ENCODE measurements at places on chromosomes 5 and 9.

DNA sequence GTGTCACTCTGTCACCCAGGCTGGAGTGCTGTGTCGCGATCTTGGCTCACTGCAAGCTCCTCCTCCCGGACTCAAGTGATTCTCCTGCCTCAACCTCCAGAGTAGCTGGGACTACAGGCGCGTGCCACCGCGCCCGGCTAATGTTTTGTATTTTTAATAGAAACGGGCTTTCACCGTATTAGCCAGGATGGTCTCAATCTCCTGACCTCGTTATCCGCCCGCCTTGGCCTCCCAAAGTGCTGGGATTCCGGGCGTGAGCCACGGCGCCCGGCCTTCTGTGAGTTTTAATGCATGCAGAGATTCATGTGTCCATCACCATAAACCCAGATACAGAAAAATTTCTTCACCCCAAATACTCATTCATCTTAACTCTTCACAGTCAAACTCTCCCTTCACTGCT, 1046.7 kb downstream of the CDH9 start:
- no peaks in the 10 kb centered on the region for H3K4me1 ChIP-seq
- DNase-seq: no peak
- no peaks in the 10 kb centered on the region for H3K36me3 ChIP-seq
- H3K27ac ChIP-seq: no peak overlapping the region

DNA sequence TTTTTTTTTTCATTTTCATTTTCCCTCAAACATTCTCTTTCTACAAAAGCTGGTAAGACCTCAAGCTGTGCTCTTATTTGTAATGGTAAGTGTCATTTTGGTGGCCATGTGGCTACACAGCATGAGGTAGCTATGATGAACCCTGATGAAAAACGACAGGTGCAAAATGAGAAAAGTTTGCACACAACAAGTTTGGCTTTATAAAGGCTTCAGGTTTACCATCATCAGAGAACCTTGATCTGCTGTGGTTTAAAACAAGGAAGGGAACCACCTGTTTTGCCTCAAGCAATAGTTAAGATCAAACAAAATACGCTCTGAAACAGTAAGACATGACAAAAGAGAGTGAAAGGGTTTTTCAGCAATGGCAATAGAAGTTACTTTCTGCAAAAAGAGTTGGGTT, 1124.6 kb upstream of the ACO1 start:
- H3K27ac ChIP-seq: no peak overlapping the region
- H3K36me3 ChIP-seq: no peaks in the 10 kb centered on the region
- no peak for DNase-seq
- H3K4me1 ChIP-seq: no peaks in the 10 kb centered on the region
- no peak overlapping the region for H3K4me3 ChIP-seq

- H3K4me3 ChIP-seq: peak overlapping the region; percentile 60
- peak overlapping the region; percentile 74 for H3K27ac ChIP-seq
- H3K36me3 ChIP-seq: peaks cover 20% of the 10 kb centered on the region
- H3K27me3 ChIP-seq: no peaks in the 10 kb centered on the region
These were observed 1.5 kb downstream of the CTNNA1 start for GRCh38 chr5:138754699-138755057.

GRCh38 chr9:133367778-133368177, 8.1 kb downstream of the SURF4 start:
- DNase-seq: no peak
- no peaks in the 10 kb centered on the region for H3K27me3 ChIP-seq
- H3K4me3 ChIP-seq: no peak overlapping the region
- H3K27ac ChIP-seq: no peak overlapping the region

GRCh38 chr5:179603308-179603707, 20.2 kb downstream of the HNRNPH1 start:
- no peaks in the 10 kb centered on the region for H3K27me3 ChIP-seq
- H3K4me1 ChIP-seq: no peaks in the 10 kb centered on the region
- H3K4me3 ChIP-seq: no peak overlapping the region

GRCh38 chr9:114369216-114370130, 18.3 kb downstream of the AKNA start:
- no peak overlapping the region for H3K27ac ChIP-seq
- H3K4me1 ChIP-seq: peaks cover 26% of the 10 kb centered on the region

DNA sequence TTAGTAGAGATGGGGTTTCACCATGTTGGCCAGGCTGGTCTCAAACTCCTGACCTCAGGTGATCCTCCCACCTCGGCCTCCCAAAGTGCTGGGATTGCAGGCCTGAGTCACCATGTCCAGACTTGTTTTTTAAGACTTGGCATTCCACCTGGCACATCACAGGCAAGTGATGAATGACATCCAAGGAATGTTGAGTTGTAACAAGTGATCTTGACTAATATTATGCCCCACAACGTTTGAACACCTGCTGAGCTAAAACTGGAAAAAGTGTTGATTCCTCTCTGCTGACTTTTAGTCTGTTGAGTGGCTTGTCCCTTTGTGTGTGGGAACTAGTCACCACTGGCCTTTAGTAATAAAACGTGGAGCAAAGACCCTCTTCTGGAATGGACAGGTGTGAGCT, 54.6 kb downstream of the SUB1 start:
- H3K27ac ChIP-seq: no peak overlapping the region
- peaks cover 22% of the 10 kb centered on the region for H3K4me1 ChIP-seq
- no peak overlapping the region for H3K4me3 ChIP-seq
- H3K27me3 ChIP-seq: no peaks in the 10 kb centered on the region

GRCh38 chr9:133534346-133535291, at the start of gene ADAMTSL2:
Gene ADAMTSL2, plus strand, starts transcription at chr9:133534704. Its CDS starts 2,009 bp downstream, at chr9:133536713.
- H3K27me3 ChIP-seq: peaks cover 98% of the 10 kb centered on the region
- no peak within 1 kb of the TSS for H3K27ac ChIP-seq
- no peak for DNase-seq
- no peaks in the 10 kb centered on the region for H3K4me1 ChIP-seq
- H3K36me3 ChIP-seq: no peaks in the 10 kb centered on the region
- no peak within 1 kb of the TSS for H3K4me3 ChIP-seq

DNA sequence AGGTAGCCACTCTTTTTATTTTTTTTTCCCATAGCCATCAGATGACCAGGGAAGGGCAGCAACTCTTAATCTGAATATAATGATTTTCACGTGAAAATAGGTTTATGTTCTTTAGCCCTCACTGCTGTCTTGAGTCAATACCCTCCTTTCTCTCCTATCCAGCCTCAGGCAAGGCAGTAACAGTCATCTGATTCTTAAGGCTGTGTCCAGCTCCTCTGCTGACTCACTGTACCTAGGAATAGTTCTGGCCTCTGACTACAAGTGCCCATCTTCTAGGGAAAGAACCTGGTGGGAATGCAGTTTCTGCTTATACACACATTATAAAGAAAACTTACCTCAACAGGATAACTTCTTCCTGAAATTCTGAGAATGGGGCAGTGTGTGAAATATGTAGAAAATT, 30.7 kb downstream of the DHX29 start:
- peaks cover 14% of the 10 kb centered on the region for H3K36me3 ChIP-seq
- DNase-seq: no peak
- no peak overlapping the region for H3K27ac ChIP-seq

All from PC-9 (cell line).